Head of caudate nucleus (tissue), 42 donors: ENCODE measurements at places on chromosomes 3 and 15.

GRCh38 chr3:61158216-61158615 is 93.0 kb downstream of the FHIT start:
- DNase-seq = no peak

DNA sequence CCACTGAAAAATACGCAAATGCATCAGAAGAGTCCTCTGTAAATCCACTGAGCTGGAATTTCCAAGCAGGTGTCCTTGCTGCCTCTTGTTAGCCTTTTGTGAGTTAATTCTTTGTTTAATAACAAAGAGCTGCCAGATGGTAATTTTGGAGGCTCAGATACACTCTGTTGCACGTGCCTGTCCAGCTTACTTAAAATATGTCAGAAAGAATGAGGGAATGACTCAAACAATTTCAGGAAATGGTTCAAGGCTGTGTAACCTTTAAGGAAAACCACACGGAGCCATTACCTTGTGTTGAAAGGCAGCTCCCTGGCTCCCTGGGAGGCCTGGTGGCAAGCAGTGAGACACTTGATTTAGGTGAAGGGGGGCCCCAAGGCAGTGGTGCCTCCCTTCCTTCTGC is 302.2 kb upstream of the CTDSPL start:
- no peak for DNase-seq

DNA sequence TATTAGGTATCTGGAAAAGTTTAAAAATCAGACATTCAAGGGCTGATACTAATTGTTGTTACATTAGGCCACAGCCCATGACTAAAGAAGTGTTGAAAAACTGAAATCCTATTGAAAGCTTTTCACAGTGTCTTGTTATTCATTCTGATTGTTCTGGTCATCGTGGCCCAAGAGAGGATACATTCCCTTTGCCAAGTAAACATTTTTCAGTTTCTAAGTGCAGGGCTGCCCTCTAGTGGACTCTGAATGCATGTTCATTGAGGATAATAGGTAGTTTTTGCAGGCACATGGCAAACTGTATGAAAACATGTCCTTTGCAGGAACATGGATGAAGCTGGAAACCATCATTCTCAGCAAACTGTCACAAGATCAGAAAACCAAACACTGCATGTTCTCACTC is 181.1 kb downstream of the MYRIP start:
- DNase-seq = no peak

DNA sequence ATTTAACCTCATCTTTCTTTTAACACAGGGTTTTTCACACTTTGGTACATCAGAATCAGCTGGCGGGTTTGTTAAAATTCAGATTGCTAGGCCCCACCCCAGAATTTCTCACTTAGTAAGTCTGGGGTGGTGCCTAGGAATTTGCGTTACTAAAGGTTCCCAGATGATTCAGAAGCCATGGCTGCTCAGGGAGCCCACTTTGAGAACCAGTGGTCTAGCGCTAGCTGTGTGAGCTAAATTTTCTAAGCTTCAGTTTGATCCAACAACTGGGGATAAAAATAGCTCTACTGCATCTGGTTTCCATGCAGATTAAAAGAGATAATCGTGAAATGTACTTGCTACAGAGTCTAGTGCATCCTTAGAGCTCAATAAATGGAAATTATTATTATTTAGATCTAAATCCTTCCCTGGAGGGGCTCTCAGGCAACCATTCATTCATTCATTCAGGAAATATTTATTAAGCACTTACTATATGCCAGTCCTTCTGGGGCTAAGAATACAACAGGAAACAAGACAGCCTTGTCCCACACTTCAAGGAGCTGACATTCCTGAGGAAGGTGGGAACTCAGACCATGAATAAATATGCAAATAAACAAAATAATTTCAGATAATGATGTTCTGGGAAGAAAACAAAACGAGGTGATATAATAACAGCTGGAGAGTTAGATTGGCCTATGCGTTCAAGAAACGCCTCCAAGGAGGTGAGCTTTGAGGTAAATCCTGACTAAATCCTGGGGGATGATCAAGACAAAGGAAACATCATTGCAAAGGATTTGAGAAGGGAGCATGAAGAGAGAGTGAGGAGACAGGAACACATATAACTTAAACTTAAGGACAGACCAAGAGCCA is 3.9 kb upstream of the CIDEC start:
- DNase-seq = no peak

DNA sequence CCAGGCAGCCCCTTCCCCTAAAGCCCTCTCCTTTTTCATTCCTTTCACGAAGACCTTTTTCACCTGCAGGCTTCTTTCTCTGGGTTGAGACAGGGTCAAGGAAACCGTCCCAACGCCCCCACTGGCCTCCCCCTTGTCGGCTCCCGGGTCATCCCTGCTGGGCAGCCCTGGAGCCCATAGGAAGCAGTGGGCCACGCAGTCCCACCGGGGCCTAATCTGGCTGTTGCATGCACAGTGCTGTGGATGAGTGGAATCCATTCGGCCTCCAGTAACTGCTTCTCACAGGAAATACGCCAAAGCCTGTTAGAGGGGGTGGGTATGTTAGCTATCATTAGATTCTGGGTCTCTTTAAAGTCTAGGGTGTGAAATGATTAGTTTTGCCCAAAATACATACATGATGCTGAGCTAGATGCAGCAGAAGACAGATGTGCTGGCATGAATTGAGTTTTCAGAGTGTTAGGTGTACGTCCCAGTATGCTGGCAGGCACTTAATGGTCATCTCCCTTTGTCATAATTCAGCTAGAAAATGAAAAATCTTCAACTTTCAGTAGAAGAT is 16.6 kb downstream of the LYSMD4 start:
- no peak for DNase-seq

DNA sequence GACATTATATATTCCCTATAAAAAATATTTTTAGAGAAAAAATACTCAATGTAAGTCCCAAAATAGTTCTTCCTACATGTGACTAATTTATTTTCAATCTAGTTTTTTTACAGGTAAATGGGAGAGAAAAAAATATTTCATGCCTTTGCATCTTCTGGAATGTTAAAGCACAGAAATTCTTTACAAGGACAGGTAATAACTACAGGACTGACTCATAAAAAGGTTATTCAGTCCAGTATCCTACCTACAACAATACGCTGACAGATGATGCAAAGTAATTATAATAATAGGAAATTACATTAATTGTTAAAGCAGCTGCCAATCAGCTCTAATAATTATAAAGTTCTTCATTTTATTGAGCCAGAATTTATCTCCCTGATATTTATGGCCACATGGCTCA is 147.5 kb downstream of the MYO9A start:
- DNase-seq = no peak

DNA sequence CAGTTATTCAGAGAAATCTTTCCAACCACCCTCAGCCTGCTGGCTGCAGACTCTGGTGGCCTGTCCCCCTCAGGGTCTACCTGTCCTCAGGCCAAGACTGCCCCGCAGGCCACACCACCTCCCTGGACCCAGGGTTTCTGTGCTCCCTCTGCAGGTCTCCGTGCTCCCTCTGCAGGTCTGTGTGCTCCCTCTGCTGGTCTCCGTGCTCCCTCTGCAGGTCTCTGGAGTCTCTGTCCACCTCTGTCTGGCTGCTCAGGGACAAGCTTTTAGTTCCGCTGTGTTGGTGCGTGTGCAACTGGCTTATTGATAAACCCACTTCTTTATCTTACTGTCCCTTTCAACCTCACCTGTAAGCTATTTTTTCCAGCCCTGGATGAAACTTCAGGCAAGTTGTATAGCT is 30.1 kb downstream of the BDH1 start:
- no peak for DNase-seq

- DNase-seq = peak; percentile 81
Measured at GRCh38 chr3:135895106-135895733, 70.3 kb upstream of the PPP2R3A start.

- DNase-seq = no peak
Measured at GRCh38 chr3:69828817-69829216, 89.6 kb downstream of the MITF start.

DNA sequence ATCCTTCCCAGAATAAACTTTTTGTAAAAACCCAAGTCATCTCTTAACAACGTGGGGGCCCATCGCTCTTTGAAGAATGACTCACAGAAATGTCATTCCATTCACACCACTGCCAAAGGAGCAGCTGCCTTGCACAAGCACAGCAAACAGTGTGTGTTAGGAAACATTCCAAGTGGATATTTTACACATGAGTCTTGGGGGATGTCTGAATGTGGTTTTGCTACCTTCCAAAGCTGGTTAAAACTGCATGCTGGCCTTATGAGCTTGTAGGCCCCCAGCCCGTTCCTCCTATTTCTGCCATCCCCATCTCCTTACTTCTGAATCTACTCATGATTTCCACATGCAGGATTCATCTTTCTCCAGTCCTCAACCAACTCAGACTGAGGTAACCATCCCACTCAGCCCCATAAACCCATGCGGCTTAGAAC is 130.8 kb downstream of the CPNE4 start:
- DNase-seq = no peak

DNA sequence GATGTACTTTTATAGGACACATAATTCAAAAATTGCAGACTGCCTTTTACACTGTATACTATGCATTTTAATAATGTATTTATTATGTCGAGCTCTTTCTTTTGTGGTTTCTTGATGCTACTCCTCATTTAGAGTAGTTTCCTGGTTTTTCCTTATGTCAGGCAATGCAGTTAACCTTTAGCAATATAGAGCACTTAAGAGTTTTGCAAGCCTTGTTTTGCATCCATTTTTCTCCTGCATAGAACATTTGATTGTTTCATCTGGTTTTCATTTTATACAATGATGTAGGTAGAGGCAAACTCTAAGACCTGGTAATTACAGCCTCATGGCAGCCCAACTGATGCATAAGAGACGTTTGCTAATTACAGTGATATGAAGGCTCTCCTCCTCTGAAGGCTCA is 86.3 kb downstream of the PDZRN3 start:
- no peak for DNase-seq

DNA sequence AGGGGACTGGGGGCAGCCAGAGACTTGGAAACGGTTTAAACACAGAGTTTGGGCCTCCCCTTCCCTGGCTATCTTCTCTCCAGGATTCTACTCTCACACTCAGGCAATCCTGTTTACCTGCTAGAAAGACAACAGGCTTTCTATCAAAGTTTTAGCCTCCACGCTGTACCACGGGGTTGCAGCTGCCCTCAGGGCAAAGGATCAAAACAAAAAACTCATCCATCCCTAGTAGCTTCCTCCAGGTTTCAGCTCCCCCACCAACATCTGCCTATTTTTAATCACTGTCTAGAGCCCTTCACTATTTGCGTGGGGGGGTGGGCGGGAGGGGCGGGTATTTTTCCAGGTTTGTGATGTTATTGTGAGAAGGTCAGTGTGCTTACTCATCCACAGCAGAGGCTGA is 286.8 kb upstream of the TRIM42 start:
- DNase-seq = no peak

- no peak for DNase-seq
Measured at GRCh38 chr3:28752290-28752689, 403.7 kb upstream of the AZI2 start.

GRCh38 chr3:124833710-124834332 is 53.3 kb downstream of the ITGB5 start:
- no peak for DNase-seq

- DNase-seq = no peak
Measured at GRCh38 chr3:141788149-141788548, 24.9 kb downstream of the GRK7 start.

DNA sequence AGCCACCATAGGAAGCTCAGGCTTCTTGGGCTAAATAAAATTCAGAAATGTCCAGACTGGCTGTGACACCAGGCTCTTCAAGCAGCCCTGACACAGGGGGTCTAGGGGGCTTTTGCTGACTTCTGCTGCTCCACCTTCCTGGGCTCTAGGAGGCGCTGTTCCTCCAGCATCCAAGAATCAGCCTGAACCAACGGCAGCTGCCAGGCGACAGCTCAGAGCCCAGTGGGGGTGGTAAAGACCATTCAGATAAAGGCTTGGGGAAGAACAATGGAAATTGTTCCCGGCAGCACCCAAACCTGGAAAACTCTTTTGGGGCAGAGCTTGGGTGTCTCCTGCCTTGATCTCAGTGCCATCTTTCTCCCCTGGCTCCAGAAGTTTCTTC is 21.6 kb upstream of the PSTPIP1 start:
- peak; percentile 71 for DNase-seq

- peak; percentile 49 for DNase-seq
Measured at GRCh38 chr3:182092662-182093262, 381.0 kb downstream of the SOX2 start.

DNA sequence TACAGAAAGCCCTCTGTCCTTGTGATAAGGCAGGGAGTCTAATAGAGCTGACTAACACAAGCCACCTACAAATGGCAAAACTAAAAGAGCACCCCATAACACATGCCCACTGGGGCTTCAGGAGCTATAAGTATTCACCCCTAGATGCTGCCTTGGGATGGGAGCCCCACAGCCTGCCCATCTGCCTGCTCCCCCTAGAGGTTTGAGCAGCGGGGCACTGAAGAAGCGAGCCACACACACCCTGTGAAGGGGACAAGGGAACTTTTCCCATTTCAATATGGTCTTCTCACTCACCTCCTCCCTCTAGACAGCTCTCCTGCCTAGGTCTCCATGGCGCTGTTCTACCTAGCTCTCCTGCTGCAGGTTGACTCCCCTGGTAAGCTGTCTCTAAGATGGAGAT is 261.0 kb downstream of the SHQ1 start:
- no peak for DNase-seq

DNA sequence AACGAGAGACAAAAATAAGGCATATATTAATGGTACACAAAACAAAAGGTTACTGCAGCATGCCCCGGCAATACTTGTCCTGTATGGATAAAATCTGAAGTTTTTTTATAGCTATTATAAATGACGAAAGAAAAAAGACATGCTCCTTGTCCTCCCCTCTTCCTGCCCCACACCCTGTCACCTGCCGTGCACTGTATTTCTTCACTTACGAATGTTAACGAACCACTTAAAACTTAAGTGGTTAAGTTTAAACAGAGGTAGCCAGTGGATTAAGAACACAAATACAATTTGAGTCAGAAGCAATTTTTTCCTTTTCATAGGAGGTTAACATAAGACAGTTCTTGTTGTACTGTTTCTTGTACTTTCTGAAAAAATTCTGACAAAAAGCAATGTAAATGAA is 799.1 kb upstream of the NECTIN3 start:
- no peak for DNase-seq

- DNase-seq = no peak
Measured at GRCh38 chr3:169323578-169324451, 339.7 kb downstream of the MECOM start.

DNA sequence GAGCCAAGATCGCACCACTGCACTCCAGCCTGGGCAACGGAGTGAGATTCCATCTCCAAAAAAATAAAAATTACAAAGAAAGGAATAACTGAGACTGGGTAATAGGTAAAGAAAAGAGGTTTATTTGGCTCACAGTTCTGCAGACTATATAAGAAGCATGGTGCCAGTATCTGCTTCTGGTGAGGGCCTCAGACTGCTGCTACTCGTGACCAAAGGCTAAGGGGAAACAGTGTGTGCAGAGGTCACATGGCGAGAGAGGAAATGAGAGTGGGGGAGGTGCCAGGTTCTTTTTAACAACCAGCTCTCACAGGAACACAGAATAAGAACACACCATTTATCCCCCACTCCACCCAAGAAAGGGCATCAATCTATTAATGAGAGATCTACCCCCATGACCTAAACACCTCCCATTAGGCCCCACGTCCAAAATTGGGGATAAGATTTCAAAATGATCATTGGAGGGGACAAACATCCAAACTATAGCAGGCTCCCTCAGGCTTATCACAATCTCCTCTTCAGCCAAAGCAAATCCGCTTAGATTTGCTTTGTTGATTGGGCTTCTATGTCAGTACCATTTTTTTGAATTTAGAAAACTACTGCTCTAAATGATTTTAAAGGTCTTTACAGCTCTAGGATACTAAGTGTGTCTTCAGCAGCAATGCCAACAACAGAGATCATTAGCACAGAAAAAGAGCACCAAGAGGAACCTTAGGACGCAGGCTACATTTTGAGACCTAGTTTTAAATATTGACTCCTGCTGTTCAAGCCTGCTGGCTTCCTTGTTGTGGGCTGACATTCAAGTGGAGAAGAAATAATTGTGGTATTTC is 84.2 kb upstream of the TBL1XR1 start:
- no peak for DNase-seq
